CD4-positive, alpha-beta T cell treated with Interleukin-12 subunit alpha and Interleukin-12 subunit beta, for 1 hour (primary cell): ENCODE measurements at places on chromosomes 1 and 21.

GRCh38 chr1:11858613-11858967 lies at the start of gene NPPB:
Gene NPPB (minus strand): TSS chr1:11858945. CDS start chr1:11858833, 112 bp downstream.
- no peak for DNase-seq

GRCh38 chr1:163296504-163297263 lies 25.1 kb upstream of the NUF2 start:
- no peak for DNase-seq

DNA sequence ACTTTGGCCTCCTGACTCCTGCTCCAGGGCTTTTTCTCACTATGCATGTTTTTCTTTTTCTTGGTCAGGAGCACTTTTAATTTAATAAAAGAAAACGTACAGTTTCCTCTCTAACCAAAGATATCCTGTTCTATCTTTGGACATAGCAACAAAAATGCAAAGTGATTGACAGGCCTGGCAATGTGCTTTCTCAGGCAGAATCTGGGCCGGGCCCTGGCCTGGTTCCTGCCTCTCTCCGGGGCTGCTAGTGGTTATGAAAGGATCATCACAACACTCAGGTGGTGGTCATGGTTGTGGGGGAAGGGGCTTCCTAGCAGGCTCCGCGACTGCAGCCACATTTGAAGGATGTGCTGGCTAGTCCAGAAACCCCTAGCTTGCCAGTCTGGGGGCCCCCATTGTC lies 85.8 kb upstream of the USP24 start:
- no peak for DNase-seq

- no peak for DNase-seq
These were observed 603.5 kb upstream of the ADAMTS5 start for GRCh38 chr21:27570306-27570868.

DNA sequence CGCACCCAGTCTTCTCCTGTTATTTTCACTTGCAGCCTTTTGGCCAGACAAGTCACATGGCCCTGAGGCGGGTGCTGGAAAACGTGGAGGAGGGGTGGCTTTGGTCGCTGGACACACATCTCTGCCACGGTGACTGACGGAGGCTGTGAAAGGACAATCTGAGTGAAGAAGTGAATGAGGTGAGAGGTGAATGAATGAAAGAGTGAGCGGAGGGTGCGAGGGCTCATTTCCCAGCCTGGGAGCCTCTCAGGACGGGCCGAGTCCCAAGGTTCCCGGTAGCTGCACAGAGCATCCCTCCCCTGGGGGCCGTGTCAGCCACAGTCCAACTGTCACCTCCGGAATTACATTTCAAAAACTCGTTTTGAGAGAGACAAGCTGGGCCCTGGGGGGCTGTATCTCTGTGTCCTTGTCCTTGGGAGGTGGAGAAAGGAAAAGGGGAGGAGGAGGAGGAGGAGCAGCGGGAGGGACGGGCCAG lies 89.6 kb downstream of the UBIAD1 start:
- DNase-seq, result no peak

- no peak for DNase-seq
These were observed 21.7 kb upstream of the IL12RB2 start for GRCh38 chr1:67285780-67286488.

DNA sequence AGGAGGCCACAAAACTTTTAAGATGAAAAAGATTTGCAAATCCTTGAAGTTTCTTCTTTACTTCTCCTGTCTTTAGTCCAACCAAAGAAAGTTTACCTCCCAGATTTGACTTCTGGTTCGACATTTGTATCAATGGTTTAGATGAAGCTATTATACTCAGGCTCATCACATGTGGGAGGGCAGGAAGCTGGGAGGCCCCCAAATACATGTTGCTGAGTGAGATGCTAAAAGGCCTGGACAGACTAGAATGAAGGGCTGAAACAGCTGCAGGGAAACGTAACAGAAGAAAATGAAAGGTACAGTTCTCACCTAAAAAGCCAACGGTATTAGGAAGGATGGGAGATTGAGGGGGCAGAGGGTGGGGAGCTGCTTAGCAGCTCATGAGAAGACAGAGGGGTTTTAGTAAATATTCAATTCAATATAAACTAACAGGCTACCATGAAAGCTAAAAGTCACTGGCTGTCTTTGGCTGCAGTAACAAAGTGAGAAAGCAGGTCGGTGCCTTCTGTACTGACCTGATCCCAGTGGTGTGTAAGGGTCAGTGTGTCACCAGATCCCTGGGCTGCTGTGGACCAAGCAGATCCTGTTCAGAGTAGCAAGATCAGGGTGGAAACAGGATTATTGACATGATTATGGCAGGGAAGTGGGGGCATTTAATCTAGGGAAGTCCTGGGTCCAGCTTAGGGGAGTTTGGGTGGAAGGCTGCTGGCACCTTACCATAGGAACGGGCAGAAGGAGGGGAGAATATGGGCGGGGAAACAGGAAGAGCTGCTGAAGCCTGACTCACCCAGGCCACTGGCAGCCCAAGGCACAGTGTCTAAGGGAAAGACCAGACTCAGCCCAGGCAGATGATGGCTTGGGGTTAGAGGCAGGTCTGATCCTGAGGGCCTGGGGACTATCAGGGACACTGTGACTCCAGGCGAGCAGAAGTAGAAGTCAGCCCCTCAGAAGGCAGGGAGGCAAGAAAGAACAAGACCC lies 60.4 kb downstream of the KCNN3 start:
- DNase-seq, result no peak

- no peak for DNase-seq
These were observed 355.0 kb upstream of the DUSP10 start for GRCh38 chr1:222096883-222097282.

DNA sequence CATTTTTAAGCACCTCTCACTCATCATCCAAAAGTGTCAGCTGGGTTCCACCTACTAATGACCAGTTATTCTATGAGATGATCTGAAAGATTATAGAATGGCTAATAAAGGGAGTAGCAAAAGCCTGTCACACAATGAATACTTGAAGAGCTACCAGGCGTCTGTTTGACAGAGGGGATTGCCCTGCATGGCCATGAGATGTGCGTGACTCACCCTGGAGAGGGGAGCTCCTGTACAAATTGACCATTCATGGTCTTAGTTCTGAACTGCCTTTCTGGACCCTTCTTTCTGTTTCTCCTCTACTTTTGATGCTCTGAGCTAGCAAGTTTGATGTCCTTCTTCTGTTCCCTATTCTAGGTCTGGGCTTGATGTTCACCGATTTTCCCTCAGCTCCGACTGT lies 85.2 kb upstream of the ABCD3 start:
- DNase-seq, result no peak

DNA sequence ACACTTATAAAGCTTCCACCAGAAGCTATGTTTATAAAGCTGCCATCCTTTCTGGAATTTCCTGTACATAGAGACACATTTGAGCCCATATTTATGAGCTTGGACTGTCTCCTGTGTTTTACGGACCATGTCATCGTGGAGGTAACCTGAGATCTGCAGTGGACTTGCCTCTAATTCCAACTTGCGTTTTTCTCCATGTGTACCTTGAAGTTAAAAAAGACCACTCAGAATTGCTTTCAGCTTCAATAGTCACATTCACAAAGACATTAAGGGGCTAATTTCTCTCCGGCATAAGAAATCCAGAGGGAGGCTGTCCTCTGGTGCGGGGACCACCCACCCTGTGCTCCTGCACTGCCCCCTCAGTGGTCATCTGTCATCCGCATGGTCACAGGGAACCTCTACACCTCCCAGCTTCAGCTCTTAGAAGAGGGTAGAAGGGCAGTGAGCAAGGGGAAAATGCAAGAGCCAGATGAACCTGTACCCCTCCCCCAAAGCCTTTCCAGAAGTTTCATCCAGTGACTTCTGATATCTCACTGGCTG lies 521.4 kb upstream of the CAMK1G start:
- no peak for DNase-seq
